H7 (cell line): ENCODE measurements at places on chromosomes 11 and 22. TPM values are rescaled to one million over a fixed set of nuclear protein-coding genes. Genes with fewer than 3 reads are reported as not detected.
A peak's percentile ranks its signal among the peaks of the same experiment; 100 is the strongest.

- DNase-seq = no peak
Measured at GRCh38 chr11:33622186-33622585, 78.4 kb downstream of the C11orf91 start.

DNA sequence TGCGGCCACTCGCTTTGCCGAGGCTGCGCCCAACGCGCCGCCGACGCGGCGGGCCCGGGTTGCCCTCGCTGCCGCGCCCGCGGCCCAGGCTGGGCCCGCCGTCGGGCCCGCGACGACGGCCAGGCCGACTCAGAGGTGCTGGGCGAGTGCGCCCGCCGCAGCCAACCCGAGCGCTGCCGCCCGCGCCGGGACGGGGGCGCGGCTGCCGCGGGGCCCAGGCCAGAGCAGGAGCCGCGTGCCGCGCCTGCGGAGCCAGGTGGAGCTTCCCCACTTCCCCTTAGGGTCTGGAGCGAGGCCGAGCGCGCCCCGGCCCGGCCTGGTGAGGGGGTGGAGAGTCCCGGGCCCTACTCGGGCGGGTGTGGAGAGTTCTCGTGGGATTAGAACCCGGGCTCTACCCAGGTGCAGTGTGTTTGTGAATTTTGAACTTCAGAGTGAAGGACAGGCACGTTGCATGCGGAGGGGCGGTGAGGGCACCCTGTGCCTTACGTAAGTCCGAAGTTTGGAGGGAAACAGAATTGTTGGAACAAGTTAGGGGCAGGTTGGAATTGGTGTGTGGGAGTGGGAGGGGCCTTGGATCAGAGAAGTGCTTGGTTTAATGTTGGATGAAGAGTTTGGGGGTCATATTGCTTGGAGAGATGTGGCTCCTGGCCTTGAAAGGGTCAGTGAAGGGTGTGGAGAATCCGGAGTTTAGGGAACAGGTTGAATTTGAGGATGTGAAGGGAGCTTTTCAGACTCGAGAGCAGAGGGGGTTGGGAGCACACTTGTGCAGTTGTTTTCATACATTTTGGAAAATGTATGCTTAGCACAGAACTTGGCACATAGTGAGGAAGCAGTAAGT lies 697 bp downstream of the RNF169 start:
- peak; percentile 90 for DNase-seq

DNA sequence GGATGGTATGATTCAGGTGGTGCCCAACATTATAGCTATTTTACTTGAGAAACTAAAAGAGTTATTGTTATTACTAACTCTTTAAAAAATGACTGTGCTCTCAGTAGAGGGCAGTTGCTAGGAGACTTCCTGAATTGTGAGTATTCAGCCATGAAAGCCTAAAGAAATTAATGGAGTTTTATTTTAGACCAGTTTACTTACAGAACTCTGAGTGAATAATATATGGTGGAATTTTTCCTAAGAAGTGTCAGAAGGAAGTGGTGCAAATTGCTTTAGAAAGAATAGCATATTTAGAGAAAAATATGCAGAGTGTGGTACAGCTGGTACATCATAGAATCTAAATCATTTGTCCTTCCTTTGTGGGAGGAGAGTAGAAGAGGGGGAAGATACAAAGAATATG lies 689.9 kb upstream of the CCDC90B start:
- no peak for DNase-seq

- peak; percentile 88 for DNase-seq
Measured at GRCh38 chr11:68312117-68312779, at the start of gene LRP5. TSS of gene LRP5 (plus strand) at chr11:68312591. CDS start at chr11:68312715, 124 bp downstream.

DNA sequence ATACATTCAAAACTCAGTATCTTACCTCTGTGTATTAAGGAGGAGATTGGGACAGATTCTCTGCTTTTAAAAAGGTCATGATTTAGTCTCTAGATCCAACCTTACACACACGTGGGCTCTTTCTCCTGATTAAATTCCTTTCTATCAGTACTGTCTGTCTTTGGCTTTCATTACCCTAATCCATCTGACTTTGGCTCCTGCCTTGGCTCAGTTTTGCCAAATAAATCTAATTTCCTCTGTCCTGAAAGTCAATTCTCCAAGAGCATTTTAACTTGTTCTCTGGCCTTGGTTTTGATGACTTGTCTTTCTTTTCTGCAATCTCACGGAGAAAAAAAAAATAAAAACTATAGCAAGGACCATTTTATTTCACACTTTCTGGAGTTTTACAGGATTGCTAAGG lies 176.6 kb upstream of the PDGFD start:
- no peak for DNase-seq

GRCh38 chr11:68660066-68660810 lies 24.1 kb upstream of the GAL start:
- DNase-seq = peak; percentile 33

DNA sequence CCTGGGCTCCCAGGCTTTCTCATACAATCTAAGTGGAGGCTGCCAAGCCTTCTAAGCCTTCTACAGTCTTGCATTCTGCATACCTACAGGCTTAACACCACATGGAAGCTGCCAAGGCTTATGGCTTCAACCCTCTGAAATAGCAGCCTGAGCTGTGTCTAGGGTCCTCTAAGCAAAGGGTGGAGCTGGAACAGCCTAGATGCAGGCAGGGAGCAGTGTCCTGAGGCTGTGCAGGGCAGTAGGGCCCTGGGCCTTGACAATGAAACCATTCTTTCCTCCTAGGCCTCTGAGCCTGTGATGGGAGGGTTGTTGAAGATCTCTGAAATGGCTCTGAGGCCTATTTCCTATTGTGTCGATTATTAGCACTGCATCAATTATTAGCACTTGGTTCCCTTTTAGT lies 150.9 kb upstream of the GRK3 start:
- DNase-seq = no peak

DNA sequence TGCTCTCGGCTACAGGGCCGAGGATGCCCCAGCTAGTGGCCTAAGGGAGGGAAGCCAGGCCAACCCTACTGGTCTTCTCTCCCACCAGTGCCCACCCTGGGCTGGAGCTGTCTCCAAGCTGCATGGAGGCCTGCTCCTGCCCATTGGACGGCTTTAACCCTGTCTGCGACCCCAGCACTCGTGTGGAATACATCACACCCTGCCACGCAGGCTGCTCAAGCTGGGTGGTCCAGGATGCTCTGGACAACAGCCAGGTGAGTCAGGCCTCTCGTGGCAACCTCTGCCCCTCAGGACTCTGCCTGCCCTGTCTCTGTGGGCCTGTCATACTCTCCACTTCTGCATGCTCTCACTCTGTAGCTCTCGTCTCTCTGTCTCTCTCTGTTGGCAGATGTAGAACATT lies 44.1 kb upstream of the TPBGL start:
- DNase-seq = no peak

DNA sequence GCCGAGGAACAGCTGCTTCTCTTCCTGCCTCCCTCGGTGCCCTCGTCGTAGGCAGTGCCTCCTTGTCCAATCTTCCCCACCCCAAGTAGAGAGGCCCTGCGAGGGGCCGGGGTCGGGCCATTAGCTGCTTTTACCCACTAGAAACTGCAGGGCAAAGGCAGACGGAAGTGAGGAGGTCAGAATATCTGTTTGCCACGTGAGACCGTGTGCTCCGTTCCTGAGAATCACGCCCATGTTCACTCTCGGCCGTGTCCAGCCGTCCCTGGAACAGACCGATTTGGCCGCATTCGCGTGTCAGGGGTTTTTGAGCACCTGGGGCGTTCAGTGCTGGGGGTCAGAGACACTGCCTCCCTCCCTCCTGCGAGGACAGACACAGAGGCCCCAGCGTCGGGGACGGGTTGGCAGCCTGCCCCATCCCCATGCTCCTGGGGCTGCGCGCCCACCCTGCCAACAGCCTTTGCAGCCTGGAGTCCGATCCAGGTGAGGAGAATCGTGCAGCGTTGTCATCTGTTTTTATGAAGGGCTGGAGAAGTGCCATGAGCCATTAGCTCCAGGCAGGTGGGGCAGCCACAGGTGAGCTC lies 982.2 kb downstream of the BRD1 start:
- DNase-seq = no peak

DNA sequence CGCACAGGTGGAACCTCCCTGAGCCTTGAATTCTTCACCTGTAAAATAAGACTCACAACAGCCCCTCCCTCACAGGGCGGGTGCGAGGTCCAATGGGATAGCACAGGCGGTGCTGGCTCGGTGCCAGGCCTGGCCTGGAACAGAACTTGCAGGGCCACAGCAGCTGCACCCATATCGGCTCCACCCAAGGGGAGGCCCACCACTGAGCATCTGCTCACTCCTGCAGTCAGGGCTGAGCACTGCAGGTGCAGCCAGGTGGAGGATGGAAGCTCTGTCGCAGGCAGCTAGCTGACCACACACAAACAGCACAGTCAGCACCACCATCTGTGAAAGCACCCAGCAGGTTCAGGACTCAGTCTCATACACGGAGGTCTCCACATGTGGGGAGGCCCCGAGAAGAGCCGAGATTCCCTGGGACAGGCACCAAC lies 19.6 kb downstream of the VPS37C start:
- peak; percentile 69 for DNase-seq

GRCh38 chr22:42561856-42562255 lies 8.1 kb downstream of the SERHL2 start:
- DNase-seq = peak; percentile 40

OR10G7 gene
- total RNA-seq = not detected in 2 replicates

TIMP3 gene
- total RNA-seq = 5.0 and 6.7 TPM in 2 replicates

MMP13 gene
- total RNA-seq = not detected in 2 replicates

SLCO2B1 gene
- 0.07 TPM in 1 of 2 replicates, not detected in the other for total RNA-seq

PEX16 gene
- 39.9 and 43.7 TPM in 2 replicates for total RNA-seq

DDI1 gene
- not detected in 2 replicates for total RNA-seq

SERPING1 gene
- 30.3 and 34.6 TPM in 2 replicates for total RNA-seq

P2RY2 gene
- total RNA-seq = 0.11 and 0.35 TPM in 2 replicates
